SJSA1 (cell line): ENCODE measurements at places on chromosomes 1 and 21. TPM values are rescaled to one million over a fixed set of nuclear protein-coding genes. Genes with fewer than 3 reads are reported as not detected.

Gene MTARC2
- total RNA-seq: 9.5 and 10.1 TPM in 2 replicates

Gene UAP1
- total RNA-seq: 159 and 168 TPM in 2 replicates

DNA sequence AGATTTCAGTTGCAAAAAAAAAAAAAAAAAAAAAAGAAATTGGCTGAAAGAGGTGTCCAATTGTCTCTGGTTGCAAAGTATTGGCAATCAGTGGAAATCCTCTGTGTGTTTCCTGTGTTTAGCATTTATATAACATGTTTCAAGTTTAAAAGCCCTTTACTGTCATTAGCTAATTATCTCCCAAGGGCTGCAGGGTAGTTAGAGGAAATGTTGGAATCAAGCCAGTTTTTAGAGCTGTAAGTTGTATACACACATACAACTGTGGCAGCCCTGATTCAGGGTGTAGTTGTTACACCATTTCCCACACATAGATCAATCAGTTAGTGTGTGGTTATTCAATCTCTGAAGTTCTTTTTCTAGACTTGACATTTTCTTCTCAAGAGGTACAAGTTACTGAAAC is 8.9 kb upstream of the ZNF326 start:
- no peak for DNase-seq

- DNase-seq: no peak
Observed at GRCh38 chr1:246182149-246182851, 324.8 kb downstream of the SMYD3 start.

Gene CD1C
- not detected in 2 replicates for total RNA-seq

DNA sequence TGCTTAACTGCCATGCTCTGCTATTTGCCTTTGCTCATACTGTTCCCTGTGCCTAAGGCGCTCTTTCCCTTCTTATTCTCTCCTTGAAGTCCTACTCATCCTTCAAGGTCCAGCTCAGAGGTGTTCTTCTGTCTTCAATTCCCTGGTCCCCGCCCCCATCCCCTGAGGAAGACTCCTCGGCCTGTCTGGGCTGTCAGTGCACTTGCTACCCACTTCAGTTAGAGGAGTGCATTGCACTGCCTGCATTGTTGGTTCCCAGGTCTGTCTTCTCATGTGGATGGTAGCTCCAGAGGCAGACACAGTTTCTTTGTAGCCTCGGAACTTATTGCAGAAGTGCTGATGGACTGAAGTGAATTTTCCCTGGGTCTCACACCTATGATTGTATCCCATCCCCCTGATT is 194.0 kb downstream of the C1orf94 start:
- DNase-seq: no peak

GRCh38 chr1:103387898-103388297 is 137.6 kb upstream of the RNPC3 start:
- DNase-seq: no peak

Gene CLDN8
- not detected in 2 replicates for total RNA-seq

Gene NAXE
- total RNA-seq: 67.9 and 70.6 TPM in 2 replicates

- no peak for DNase-seq
Observed at GRCh38 chr1:9841460-9841859, 17.7 kb upstream of the CLSTN1 start.

DNA sequence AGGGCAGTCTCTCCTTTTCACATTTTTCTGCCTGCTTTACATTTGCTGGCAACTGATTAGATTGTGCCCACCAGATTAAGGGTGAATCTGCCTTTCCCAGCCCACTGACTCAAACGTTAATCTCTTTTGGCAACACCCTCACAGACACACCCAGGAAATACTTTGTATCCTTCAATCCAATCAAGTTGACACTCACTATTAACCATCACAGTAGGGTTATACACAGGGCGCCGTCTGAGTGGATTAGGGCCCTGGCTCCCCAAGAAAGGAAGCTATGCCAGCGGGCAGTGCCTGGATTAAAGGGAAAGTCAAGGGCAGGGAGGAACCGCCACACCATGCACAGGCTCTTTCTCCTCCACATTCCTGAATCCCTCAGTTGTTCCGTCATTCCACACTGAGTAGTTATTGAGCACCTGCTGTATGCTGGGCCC is 56.2 kb downstream of the EVA1C start:
- DNase-seq: no peak

- no peak for DNase-seq
Observed at GRCh38 chr1:175793617-175794016, 50.2 kb upstream of the TNR start.

Gene OR2L3
- not detected in 2 replicates for total RNA-seq

DNA sequence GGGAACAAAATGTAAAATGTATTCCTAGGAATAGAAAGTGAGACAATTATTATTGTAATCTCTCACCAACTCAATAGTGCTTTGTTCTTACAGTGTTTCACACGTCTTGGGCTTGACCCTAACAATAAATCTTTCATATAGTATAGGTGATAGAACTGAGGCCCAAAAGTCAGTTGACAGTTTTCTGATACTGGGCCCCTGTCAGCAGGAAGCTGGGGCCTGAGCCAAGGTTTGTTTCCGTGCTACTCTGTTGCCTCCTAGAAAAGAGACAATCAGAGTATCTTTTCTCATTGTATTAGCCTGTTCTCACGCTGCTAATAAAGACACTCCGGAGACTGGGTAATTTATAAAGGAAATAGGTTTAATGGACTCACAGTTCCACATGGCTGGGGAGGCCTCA is 5.0 kb downstream of the RRP1B start:
- DNase-seq: no peak

Gene TMOD4
- total RNA-seq: 1.2 TPM in 1 of 2 replicates, not detected in the other

DNA sequence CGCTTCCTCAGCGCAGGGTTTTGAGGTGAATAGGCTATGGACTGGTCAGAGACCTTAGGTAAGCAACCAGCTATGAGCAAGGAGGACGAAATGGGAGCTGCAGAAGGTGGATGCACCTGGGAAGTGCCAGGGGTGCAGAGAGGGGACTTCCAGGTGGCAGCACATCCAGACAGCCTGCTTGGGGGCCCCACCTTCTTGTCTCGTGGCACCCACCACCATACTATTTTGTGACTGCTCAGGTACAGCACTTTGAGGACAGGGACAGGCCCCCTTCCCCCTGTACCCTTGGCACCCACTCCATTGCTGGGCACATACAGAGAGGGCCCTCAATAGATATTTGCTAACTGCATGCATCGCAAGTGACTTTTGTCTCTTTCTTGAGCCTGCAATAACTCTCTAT is 777 bp upstream of the KISS1 start:
- DNase-seq: no peak
